Stimulated activated CD8-positive, alpha-beta memory T cell treated with anti-CD3 and anti-CD28 coated beads, Interleukin-4, amount 100 ng/mL, for 1 hour (primary cell): ENCODE measurements at places on chromosomes 12 and 14.

DNA sequence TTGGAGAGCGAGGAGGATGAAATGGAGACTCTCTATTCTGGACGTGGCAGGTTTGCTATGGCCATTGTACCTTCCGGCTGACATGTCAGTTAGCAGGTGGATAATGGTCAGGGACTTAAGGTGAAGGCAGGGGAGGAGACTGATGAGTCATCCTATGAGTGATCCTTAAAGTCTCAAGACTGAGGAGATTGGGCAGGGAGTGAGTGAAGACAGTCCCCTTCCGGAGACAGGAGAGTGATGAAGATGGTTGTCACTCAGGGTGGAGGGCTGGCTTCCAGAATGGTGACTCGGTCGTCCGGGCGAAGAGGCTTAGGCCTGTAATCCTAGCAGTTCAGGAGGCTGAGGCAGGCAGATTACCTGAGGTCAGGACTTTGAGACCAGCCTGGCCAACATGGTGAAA is 49.8 kb upstream of the CCDC63 start:
- DNase-seq = no peak

DNA sequence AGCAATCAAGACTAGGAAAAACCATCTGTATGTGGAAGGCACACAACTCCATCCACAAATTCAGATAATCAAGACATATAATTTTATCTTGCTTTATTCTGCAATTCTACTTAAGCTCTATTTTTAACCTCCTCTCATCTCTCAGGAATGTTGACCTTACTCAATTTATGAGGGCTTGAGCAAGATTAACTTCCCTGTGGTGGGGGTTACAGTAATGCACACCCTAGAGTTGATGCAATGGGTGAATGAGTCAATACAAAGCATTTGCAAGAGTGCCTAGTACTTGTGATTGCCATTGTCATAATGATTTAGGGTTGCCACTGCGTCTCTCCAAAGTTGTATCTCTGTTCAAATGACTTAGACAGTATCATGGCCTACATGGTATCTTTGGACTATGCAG is 1598.4 kb upstream of the TMEM132C start:
- no peak for DNase-seq

DNA sequence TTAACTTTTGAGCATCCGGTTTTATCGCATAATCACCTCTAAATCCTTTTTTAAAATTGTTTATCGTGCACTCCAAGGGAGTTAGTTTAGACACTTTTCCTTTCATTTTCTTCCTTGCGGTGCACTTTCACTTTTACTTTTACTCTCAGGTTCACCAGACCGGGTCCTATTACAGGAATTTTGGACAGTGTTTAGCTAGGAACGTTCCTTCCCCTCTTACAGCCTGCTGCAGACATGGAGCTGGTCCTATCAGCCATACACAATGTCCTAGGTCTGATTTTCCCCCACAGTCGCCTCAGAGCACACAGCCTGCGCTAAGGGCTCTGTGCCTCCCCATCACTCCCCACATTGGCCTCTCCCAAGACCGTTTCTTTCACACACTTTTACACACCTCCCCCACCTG is 103.9 kb downstream of the ALG10 start:
- no peak for DNase-seq

- DNase-seq = no peak
These were observed 14.2 kb upstream of the SLC38A4 start for GRCh38 chr12:46839964-46840363.

- DNase-seq = no peak
These were observed 239.4 kb upstream of the KRR1 start for GRCh38 chr12:75750716-75751306.

- DNase-seq = no peak
These were observed 8.8 kb downstream of the BCL7A start for GRCh38 chr12:122030424-122031035.
